ENCODE measurements at places on chromosomes 5 and 9.

DNA sequence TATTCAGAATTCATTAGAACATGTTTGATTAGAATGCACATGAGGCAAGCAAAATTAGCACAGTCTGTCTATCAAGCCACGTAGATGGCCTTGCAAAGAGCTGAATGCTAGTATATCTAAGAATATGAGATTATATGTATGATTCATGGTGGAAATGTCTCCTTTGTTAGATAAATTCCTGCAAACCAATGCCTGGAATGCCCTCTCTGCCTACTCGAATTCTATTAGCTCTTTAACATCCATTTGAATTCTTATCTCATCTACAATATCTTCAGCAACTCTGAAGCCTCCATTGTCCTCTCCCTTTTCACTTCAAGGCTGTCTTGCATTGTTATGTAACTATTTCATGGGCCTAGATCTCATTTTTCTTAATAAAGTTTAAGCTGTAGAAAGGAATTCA is 205.5 kb downstream of the TMC1 start:
- no peak for DNase-seq

GRCh38 chr9:133702798-133703590 is 35.2 kb downstream of the SARDH start:
- peak; percentile 40 for DNase-seq

GRCh38 chr5:13303445-13303844 is 641.0 kb downstream of the DNAH5 start:
- DNase-seq, result no peak

DNA sequence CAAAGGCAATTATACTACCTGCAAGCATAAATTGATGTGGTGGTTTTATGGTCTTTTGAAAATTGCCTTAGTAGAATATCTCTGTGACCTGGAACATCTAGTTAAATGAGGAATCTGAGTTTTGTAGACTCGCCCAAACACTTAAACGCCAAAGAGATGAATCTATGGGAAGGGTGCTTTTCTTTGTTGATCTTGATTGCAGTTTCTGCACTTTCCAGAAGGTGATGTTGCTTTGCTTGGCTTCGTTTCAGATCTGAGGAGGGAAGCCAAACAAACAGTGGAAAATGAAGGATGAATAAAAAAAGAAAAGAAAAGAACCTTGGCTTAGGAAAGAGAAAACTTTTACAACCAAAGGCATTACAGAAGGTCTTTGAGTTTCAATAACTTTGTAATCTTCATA is 1021.2 kb downstream of the NR2F1-AS1 start:
- no peak for DNase-seq

DNA sequence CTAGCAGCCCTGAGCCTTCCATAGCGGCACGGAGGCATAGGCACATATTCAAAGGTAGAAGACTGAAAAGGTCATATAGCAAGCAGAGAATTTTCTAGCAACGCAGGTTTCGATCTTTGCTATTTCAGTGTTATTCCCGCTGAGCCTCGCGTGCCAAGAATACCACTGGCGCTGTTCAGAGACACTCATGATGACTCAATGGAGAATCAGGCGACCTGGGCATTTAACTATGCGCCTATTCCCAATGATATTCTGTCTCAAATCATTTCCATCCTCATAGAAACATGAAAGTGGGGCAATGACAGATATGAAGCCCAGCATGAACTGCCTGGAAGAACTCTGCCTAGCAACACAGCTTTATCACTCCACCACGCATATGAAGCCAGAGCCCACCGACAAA is 59.9 kb downstream of the EFNA5 start:
- DNase-seq, result no peak

- DNase-seq, result no peak
These were observed 1.2 kb upstream of the AGPAT2 start for GRCh38 chr9:136688274-136689107.

DNA sequence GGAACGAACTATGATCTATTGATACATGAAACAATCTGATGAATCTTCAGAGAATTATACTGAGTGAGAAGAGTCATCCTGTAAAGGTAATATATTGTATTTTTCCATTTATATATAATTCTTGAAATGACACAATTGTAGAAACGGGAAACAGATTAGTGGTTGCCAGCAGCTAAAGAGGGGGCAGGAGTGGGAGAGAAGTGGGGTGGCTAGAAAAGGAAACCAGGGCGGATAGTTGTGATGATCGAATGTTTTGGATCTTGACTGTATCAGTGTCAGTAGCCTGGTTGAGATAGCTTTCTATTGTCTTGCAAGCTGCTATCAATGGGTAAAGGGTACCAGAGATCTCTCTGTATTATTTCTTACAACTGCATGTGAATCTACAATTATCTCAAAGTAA is 17.7 kb upstream of the RAPGEF1 start:
- no peak for DNase-seq

All from CD8-positive, alpha-beta T cell (primary cell).